ENCODE measurements at places on chromosomes 1 and 21.

DNA sequence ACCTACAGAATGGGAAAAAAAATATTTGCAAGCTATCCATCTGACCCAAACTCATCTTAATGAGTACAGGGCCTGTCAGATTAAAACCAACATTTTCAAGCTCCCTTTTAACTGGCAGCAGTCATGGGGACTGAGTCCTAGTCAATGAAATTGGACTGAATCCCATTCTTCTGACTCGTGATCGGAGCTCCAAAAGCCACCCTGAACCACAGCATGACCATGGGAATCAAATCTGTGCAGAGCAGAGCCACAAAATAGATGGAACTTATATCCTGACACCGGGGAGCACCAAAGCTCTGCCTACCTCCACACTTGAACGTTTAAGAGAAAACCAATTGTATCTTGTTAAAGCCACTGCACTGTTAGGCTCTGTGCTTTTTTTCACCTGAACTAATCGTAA is 5.0 kb upstream of the RWDD3 start:
- no peak for DNase-seq

DNA sequence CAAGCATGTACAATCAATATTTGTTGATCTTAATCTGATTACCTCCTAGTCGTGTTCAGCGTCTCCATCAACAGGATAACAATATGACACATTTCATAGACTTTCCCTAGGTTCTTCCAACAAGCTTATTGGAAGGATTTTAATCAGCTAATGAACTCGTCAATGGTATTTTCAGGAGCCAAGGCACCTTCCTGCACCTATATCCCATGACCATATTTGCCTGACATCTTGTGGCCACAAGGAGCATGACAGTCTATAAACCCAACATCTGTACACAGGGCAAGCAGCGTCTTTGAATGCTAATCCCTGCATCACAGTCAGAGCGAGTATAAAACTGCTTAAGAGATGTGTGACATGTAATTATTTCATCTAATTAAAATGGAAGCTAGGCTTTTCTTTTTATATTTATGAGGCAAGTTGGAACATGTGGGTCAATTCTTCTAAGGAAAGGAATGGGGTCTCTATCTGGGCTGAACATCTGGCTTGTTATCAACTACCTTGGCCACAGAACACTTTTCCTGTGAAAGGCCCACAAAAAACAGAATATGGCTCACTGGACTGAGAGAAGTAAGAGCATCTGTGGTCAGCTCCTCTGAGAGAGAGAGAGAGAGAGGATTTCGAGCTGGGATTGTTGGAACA is 388.8 kb downstream of the NTNG1 start:
- no peak for DNase-seq

GRCh38 chr1:205993068-205993467 is 10.1 kb downstream of the RAB7B start:
- DNase-seq: no peak

DNA sequence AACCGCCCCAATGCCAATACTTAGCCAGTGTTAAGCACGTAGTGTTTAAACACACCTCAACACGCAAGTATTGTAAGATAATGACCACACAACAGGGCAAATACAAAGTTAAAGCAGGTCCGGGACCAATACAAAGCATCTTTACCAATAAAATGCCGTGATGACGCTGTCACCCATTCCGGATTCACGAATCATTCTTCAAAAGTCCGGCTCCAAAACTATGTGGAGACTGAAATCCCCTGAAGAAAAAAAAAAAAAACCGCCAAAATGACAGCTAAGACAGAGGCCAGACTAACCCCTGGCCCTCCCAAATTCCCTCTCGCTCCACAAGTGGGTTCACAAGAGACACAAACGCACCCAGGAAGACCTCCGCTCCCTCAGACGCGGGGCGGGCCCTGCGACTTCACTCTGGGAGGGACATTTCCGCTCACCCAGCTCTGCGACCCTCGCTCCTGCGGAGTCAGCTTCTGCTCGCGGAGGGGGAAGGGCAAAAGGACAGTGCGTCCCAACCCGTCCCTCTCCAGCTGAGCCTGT is 625 bp upstream of the DARS2 start:
- no peak for DNase-seq

- no peak for DNase-seq
Measured at GRCh38 chr1:51327386-51327785, 3.0 kb downstream of the TTC39A start.

- DNase-seq: no peak
Measured at GRCh38 chr1:15215116-15215515, 31.9 kb upstream of the FHAD1 start.

- no peak for DNase-seq
Measured at GRCh38 chr1:65165269-65165993, 17.4 kb downstream of the AK4 start.

DNA sequence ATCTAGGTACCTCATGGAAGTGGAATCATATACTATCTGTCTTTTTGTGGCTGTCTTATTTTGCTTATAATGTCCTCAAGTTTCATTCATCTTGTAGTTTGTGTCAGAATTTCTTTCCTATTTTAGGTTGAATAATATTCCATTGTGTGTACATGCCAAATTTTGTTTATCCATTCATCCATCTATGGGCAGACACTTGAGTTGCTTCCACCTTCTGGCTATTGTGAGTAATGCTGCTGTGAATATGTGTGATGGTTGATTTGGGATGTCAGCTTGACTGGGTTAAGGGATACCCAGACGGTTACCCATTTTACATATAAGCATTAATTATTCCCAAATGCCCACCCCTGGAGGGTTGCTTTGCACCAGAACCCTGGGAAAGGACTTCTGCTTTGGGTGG is 477.5 kb downstream of the PTPRU start:
- no peak for DNase-seq

DNA sequence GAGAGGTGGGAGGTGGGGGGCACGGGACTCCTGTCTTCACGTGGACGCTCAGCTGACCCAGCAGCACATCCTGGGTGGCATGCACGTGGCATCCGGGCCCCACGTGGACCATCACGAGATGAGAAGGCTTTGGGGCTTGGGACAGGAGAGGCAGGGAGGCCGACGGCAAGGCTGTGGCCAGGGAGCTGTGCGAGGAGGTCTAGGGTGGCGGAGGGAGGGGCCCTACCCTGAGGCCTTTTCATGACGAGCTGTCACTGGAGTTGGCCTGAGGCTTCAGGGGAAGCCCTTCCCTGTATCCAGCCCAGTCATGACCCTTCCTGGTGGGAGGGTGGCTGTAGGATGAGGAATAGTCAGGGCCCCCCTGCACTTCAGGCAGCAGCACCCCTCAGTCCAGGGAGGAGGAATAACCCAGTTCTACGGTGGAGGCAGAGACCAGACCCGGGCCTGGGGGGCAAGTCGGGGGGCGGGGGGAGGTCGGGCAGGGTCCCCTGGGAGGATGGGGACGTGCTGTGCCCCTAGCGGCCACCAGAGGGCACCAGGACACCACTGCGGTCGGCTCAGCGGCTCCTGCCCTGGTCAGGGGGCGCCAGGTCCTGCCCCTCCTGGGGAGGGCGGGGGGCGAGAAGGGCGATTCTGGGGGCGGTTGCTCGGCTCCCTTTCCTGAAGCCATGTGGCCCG is 2.0 kb upstream of the PERM1 start:
- peak; percentile 39 for DNase-seq

DNA sequence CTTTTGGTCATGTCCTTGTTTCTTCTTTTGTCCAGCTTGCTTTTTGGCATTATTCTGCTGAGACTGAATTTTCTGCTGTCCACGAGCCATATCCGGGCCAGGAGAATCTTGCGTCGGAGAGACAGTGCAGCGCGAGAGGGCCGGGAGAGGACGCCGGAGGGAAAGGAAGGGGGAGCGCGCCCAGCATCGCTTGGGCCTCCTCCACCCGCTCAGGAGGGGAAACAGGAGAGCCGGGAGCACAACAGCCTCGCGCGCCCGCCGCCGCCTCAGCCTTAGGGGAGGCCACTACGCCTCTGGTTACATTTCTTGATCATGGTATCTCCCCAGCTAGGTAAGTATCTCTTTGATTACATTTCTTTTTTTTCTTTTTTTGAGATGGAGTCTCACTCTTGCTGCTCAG is 7.4 kb upstream of the DEGS1 start:
- no peak for DNase-seq

- DNase-seq: no peak
Measured at GRCh38 chr1:32052887-32053286, 19.9 kb upstream of the TMEM39B start.

- no peak for DNase-seq
Measured at GRCh38 chr21:15259824-15260223, 195.0 kb upstream of the NRIP1 start.

DNA sequence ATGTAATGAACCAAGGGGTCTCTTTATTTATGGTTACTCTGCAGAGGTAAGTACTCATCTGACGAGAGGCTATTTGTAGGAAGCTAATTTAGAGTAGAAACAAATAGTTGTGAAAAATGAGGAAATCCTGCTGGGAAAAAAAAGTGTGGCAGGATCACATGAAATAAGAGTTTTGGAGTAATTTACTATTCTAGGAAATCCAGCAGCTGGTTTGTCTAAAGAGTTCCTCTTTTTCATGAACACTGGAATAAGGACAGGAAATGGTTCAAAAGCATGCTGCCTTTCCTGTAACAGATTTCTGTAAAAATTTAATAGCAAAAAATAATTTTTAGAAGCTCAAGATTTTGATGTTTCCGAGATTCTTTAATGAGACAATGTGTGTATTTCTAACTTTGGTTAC is 177.3 kb downstream of the CHRM3 start:
- no peak for DNase-seq

DNA sequence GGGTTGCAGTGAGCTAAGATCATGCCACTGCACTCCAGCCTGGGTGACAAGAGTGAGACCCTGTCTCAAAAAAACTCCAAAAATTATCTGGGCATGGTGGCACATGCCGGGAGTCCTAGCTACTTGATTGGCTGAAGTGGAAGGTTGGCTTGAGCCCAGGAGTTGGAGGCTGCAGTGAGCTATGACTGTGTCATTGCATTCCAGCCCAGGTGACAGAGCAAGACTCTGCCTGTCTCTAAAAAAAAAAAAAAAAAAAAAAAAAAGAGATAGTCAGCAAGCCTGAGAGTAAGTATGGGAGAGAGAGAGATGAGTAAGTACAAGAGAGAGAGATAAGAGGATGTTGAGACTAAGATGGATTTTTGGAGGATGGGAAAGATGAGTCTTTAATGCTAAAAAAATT is 180.8 kb upstream of the CACYBP start:
- no peak for DNase-seq

DNA sequence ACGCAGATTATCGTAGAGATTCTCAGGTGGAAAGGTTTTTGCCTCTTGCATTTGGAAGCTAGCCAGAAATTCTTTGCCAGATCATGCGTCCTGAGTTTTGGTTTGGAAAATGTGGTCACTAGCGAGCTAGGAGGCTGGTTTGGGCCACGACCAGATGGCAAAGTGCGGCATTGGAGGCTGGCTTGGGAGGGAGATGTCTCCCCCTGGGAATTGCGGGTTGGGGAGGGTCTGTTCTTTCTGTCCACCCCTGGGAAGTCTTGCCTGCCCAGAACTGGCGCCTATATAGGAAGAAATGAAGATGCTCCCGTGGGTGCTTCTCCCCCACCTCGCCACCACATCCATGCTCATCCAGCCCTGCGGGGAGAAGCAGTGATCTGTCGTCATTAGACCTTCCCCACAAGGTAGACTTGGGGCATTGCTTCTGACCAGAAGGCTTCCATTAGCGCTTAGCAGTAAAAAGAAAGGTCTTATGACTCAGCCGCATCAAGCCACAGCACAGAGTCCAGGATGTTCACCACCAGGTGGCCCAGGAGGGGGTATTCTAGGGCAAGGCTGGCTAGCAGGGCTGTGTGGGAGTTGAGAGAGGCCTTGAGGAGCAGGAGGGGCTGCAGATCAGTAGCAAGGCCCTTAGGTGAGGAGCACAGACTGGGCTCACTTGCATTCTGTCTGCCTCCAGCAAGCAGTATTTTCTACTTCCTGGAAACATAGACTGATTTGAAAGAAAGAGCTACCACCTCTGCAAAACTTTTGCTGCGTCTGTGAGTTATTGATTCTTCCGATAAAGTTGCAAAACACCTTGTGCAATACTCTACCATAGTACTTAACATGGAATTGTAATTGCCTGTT is 1.5 kb upstream of the PTP4A2 start:
- peak; percentile 56 for DNase-seq

- no peak for DNase-seq
Measured at GRCh38 chr21:15135867-15136629, 71.2 kb upstream of the NRIP1 start.

- no peak for DNase-seq
Measured at GRCh38 chr1:51794260-51794659, 84.3 kb downstream of the NRDC start.

DNA sequence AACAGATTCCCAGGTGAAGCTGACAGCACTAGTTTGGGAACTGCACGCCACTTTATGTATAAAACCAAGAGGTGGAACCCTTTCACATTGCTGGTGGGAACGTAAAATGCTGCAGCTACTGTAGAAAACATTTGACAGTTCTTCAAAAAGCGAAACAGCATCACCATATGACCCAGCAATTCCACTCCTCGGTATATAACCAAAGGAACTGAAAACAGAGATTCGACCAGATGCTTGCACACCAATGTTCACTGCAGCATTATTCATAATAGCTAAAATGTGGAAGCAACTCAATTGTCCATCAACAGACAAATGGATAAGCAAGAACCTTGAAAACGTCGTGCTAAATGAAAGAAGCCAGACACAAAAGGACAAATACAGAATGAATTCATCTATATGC is 17.5 kb downstream of the RSPH1 start:
- DNase-seq: no peak

DNA sequence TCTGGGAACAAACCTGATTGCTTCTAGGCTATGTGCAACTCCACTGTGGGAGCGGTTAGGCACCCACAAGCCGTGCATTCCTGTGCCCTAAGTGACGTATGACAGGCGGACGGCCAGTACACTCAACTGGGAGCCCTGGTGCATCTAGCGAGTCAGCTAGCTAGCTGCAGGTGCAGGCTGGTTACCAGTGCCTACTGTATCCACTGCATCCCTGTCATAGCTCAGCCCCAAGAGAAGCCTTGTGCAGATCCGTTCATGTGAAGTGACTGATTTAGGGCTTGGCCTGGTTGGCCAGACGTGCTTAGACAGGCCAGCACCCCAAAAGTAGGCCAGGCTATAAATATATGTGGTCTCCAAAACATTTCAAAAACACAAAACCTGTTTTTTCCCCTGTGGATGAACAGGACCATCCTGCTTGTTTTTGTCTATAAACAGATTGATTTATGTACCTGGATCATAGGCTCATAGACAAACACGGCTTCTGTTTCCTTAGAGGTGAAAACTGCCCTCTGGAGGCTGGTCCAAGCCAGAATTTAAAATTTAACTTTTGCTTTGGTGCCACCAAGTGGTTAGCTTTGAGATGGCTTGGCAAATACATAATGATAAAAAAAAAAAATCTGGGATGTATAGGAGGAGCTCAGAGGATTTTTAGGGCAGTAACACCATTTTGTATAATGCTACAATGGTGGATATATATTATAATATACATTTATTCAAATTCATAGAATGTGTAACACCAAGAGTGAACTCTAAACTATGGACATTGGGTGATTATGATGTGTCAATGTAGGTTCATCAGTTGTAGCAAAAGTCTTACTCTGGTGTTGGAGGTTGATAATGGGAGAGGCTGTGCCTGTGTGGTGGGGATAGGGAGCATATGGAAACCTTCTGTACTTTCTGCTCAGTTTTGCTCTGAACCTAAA is 68.5 kb downstream of the GIPC2 start:
- DNase-seq: peak; percentile 79

GRCh38 chr21:30083225-30083945 is 83.2 kb downstream of the CLDN17 start:
- DNase-seq: no peak
